ENCODE measurements at places on chromosomes 2 and 18.

- no peak for DNase-seq
These were observed 101.8 kb downstream of the CD226 start for GRCh38 chr18:69845593-69846506.

- no peak for DNase-seq
These were observed 228.0 kb downstream of the MYT1L start for GRCh38 chr2:2102866-2103653.

DNA sequence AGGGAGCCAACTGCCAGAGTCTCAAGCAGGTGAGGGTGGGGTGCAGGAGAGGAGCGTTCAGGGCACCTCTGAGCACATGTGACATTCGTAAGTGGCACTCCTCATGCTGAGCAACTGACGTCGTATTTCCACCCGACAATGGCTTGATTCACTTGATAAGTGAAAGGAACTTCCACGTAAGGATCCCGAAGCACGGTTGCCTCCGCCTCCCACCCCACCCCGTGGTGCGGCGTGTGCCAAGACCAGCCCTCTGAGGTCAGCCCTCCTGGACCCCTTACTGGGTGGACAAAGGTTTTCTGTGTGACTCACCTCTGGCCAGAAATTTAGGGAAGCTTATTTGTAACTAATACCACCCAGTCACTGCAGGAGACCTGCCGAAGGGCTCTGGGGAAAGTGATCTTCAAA, 59.9 kb downstream of the AGAP1 start:
- DNase-seq: no peak

DNA sequence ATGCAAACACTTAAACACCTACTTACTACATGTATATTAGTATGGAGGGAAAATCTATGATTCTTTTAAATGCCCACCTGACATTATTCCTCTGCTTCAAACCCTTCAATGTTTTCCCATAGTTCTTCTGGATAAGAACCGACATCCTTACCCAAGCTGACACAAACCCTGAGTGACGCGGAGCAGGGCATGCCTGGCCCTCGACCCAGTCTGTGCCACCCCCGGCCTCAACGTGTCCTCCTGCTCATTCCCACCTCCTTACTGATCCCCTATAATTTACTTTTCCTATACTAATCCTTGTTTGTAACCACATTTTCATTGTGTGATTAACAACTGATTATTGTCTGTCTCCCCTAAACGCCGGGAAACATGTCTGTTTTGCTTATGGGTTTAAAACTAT, 17.5 kb downstream of the KIDINS220 start:
- no peak for DNase-seq

DNA sequence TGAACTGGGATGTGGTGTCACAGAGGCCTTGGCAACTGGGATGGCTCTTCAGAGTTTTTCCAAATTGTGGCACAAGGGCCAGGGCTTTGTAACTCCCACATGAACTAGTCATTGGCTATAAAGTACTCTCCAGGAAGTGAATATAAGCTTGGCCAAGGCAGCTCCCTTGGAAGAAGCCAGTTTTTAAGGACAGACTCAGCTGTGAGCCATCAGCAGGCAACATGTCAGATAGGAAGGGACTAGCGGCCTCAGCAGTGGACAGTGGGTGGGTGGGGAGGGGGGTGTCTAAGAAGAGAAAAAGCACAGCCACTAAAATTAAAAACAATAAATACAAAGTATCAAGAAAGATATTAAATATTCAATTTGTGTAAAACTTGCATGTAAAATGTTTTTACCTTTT, 691.1 kb upstream of the PIK3C3 start:
- DNase-seq: no peak

- DNase-seq: no peak
These were observed 543 bp downstream of the HADHB start for GRCh38 chr2:26245231-26245732.

- DNase-seq: no peak
These were observed at the start of gene CASP8 for GRCh38 chr2:201260302-201260800. Gene CASP8 (plus strand): TSS chr2:201260536. CDS start chr2:201266487, 5,951 bp downstream.

DNA sequence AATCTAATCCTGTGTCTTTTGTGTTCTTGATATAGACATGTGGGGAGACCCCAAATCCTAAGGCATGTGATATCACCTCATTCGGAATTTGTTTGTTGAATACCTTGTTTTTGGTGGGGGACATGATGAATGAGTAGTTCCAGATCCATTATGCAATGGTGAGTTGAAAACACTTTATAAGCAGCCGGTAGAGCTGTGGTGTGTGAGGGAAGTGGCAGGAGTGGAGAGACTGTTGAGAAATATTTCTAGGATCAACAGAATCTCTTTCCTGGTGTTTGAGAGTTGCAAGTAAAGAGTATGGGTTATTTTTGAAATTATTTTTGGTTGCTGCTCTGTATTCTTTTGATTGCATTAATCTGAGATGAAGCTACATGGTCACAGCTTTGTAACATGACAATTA, 34.4 kb downstream of the LHCGR start:
- DNase-seq: no peak

Measured in fibroblast of skin of left quadriceps (primary cell).